Neural progenitor cell (in vitro differentiated cells): ENCODE measurements at places on chromosomes 5 and 9. TPM values are rescaled to one million over a fixed set of nuclear protein-coding genes. Genes with fewer than 3 reads are reported as not detected.
A peak's percentile ranks its signal among the peaks of the same experiment; 100 is the strongest.

GRCh38 chr5:9381464-9381863 is 164.4 kb downstream of the SEMA5A start:
- DNase-seq = no peak

GRCh38 chr9:12658531-12659209 is 34.5 kb upstream of the TYRP1 start:
- DNase-seq = no peak

DNA sequence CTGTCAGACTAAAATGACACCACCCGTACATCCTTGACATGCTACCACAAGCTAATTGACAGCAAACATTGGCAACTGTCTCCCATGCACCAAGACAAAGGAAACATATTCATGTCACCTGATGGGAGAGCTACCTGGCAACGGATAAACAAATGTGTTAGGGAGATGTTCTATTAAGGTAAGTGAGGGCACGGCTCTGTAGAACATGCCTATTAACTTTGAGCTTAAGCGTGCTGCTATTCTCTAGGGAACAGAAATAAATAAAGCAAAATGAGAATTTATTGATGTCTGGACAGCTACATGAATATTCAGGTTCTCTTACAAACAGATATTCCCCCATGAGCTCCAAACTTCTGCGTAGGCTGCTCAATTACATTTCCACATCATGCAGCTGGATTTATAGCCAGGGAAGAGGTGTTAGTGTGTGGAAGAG is 361.4 kb upstream of the RFX3 start:
- no peak for DNase-seq

IL5 gene
- total RNA-seq = not detected in 2 replicates

DNA sequence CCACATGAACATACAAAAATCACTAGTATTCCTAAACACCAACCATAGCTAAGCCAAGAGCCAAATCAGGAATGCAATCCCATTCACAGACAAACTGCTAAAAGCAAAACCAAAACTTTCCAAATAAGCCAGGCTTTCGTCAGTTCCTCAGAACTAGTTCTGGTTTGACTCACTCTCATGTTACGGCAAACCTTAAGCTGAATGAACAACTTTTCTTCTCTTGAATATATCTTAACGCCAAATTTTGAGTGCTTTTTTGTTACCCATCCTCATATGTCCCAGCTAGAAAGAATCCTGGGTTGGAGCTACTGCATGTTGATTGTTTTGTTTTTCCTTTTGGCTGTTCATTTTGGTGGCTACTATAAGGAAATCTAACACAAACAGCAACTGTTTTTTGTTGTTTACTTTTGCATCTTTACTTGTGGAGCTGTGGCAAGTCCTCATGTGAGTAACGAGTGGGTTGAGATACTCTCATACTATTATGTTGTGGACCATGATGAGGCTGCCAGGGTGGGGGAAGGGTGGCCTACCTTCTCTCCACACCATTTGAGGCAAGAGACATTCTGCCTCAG is at the start of gene PDCD1LG2:
PDCD1LG2 (plus strand) TSS at position 172 of the 572 bp plus-strand sequence. CDS start 12,016 bp downstream, outside the sequence.
- no peak for DNase-seq

- no peak for DNase-seq
Observed at GRCh38 chr5:178524093-178524882, 65.9 kb downstream of the COL23A1 start.

GRCh38 chr5:117638581-117638980 is 1064.0 kb upstream of the SEMA6A start:
- no peak for DNase-seq

DNA sequence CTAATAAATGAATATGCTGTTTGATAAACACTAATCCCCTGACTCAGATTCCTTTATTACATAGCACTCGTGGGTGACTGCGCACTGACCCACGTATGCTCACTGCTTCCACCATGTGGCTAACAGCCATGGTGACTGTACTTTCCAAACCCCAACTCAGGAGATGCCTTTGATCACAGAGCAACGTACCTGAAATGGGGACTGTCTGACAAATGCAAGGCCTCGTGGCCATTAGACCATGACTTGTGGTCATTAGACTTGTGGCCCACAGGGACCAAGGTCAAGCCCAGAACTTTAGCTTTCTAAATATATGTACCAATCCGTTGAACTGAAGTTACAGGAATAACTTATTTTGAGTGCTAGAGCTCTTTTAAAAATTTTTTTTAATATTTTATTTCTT is 46.6 kb downstream of the CYFIP2 start:
- DNase-seq = peak; percentile 60

- DNase-seq = no peak
Observed at GRCh38 chr9:11088821-11089374, 476.1 kb upstream of the PTPRD start.

NTMT1 gene
- total RNA-seq = 22.2 and 29.8 TPM in 2 replicates

- no peak for DNase-seq
Observed at GRCh38 chr9:120783602-120784047, 9.6 kb downstream of the FBXW2 start.

- peak; percentile 64 for DNase-seq
Observed at GRCh38 chr9:130446101-130446861, 1.5 kb downstream of the ASS1 start.

OLFM1 gene
- 4.0 and 6.6 TPM in 2 replicates for total RNA-seq

DNA sequence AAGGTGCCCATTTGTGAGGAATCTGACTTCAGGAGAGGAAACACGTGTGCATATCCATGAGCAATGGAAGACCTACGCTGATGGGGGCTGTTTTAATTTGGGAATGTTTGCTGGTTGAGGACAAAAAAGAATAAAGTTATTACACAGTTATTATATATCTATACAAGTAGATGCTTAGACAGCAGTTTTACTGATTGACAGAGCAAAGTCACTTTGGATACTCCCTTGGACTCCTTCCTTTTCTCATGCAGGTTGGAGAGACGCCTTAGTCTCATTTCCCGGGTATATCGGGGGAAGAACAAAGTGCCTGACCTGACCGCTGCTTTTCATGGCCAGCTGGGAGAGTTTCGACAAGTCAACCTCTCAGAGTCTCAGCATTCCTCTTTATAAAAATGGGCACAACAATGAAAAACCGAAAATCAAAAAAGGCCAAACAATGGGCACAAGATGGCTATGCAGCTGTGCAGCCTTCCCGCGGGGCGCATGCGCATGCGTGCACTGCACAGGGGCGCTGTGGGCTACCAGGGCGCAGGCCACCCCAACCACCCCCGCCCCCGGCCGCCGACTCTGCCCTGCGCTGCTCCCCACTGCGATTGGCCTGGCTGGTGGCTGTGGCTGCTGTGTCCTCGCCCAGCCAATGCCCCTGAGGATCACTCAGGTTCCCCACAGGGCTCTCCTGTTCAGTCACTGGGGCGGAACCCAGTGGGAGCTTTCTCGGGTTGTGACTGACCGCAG is 18.1 kb downstream of the NFIL3 start:
- DNase-seq = no peak
